ENCODE measurements at places on chromosomes 4 and X. TPM values are rescaled to one million over a fixed set of nuclear protein-coding genes. Genes with fewer than 3 reads are reported as not detected.

PABPC1L2A gene
- total RNA-seq, result not detected

- no peak for DNase-seq
These were observed 32.3 kb downstream of the CYBB start for GRCh38 chrX:37812110-37812509.

DNA sequence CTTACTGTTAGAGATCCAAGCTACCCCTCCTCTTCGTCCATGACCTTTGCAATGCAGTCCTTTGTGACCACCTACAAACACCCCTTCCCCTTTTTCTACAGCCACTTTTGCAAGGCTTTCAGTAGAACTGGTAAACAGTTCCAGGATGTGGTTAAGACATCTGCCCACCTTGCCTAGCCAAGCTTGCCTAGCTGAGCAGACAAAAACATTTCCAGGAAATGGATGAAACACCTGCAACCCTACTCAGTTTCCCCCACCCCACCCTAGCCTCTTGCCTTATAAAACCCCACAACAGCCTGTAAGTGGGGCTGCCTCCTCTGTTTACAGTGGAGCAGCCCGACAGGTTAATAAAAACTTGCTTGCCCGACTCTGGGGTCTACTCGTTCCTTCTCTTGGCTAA lies 133.8 kb downstream of the ZC4H2 start:
- DNase-seq, result no peak

GRCh38 chr4:180641495-180641894 lies 1601.7 kb upstream of the TENM3 start:
- DNase-seq, result no peak

- DNase-seq, result no peak
These were observed 75.4 kb upstream of the SPIN4 start for GRCh38 chrX:63426519-63426918.

DNA sequence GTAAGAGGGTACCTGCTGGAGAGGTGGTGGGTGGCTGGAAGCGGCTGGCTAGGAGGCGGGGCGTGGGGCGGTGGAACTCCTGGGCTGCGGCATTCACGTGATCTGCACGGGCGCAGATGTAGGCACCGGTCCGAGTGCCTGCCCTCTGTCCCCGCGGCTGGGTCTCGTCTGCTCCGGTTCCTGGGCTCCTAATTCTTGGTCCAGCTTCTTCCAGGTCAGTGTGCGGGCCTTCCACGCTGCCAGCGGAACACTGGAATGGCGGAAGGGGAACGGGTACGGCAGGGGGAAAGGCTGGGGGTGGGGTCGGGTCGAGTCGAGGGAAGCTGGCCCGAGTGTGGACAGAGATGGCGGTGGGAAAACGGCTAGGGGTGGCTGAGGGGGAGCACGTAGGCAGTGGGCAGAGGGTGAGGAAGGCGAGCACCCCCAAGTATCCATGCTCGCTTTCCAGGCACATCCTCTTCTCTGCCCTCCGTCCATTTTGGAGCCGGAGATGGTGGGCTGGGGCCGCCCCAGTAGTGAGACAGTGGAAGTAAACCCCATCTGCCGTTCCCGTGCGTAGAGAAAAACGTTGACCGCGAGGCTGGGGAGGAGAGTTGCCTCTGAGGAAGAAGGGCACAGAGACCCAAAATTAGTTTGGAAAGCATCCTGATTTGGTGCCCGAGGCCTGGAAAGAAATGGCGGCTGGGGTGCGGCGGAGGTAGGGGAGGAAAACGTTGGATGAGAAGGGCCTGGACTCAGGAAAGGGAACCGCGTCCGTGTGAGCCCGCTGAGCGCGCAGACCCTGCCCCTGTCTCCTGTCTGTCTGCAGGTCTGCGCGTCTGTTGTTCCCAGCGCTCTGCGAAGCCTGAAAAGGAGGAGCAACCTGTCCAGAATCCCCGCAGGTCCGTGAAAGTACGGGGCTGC lies at the start of gene TCEAL4:
Gene TCEAL4 (plus strand): TSS at position 105 of the 903 bp plus-strand sequence. CDS start 1,161 bp downstream, outside the sequence.
- peak; percentile 13 for DNase-seq

GIMD1 gene
- not detected for total RNA-seq

- DNase-seq, result peak; percentile 42
These were observed 328.2 kb downstream of the DKK2 start for GRCh38 chr4:106707776-106708463.

COL4A5 gene
- 123 TPM for total RNA-seq

GRCh38 chrX:36436361-36436760 lies 516.8 kb downstream of the CFAP47 start:
- DNase-seq, result no peak

DNA sequence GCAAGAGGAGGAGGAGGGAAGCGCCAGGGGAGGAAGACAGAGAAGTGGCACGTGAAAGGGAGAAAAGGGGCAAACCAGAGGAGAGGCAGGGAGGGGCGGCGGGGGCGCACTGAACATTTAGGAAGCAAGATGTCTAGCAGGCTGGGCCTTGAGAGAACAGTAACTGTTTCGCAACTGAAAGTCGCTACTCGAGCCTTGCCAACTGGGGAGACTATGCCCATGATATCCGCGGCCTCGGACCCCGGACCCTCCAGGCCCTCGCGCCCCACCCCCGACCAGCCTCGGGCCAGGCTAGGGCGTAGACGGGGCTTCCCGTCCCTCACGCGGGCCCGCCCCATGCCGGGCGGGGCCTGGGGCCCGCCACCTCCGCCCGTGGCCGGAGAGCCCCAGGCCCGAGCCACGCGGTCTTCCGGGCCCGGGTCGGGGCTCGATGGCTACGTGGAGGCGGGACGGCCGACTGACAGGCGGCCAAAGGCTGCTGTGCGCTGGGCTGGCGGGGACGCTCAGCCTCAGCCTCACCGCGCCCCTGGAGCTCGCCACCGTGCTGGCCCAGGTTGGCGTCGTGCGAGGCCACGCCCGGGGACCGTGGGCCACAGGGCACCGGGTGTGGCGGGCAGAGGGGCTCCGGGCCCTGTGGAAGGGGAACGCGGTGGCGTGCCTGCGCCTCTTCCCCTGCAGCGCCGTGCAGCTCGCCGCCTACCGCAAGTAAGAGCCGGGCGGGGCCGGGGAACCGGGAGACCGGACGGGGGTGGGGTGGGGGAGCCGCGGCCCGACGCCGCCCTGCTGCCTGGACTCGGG lies at the start of gene SLC25A43:
Gene SLC25A43 (plus strand): TSS at position 363 of the 798 bp plus-strand sequence. CDS start 68 bp downstream, at position 431.
- DNase-seq, result peak; percentile 11

GRCh38 chr4:108365551-108365950 lies 196.8 kb upstream of the LEF1 start:
- DNase-seq, result no peak

- no peak for DNase-seq
These were observed 248.8 kb downstream of the PRDM5 start for GRCh38 chr4:120673696-120674095.

RASL11B gene
- 1.1 TPM for total RNA-seq

DNA sequence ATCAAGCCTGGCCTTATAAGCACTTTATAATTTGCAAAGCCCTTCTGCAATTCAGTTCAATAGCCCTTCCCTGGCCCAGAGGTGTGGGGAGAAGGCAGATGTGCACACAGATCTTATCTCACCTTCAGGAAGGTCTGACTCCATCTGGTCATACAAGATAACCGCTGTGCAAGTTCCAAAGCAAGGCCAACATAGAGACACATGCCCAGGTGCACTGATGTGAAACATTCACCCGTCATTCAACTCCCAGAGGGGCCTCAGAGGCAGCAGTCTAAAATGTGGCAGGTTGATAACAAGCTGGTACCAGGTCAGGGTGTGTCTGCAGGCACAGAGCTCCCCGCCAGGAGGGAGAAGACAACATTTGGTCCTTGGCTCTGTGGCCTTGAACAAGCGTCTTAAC lies 10.9 kb upstream of the WFS1 start:
- DNase-seq, result no peak

GRCh38 chr4:118141240-118141639 lies 107.0 kb downstream of the NDST3 start:
- DNase-seq, result no peak

- peak; percentile 41 for DNase-seq
These were observed 51.2 kb upstream of the CHRNA9 start for GRCh38 chr4:40283968-40284367.

DNA sequence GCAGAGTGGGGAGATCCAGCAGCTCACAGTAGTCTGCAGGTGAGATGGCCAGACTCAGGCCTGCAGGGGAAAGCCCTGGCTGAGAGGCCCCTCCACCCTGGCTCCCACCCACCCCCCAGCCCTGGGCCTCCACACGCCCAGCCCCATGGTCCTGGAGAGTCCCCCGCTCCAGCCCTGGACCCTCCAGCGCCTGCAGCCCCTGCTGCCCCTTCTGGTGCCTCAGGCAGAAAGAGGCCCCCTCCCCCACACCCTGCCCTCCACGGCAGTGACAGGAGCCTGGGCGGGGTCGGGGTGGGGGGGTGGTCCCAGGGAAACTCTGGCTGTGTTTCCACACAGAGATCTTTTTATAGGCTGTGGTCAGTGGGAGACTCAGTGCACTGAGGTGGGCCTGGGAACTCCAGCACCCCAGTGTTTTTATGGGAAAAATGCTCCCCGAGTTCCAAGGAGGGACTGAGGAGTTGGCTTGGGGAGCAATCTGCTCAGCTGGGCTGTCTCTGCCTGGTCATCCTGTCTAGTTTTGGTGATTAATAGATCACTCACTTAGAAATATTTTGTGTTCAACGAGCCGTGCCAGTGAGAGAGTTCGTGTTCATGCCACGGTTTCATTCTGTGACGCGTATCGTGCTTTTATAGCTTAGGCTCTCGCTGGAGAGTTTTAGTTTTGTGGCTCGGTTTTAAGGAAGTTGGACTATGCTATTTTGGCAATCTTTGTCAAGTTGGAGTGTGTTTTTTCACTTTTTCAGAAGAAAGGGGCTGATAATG lies 53.1 kb upstream of the HGFAC start:
- DNase-seq, result peak; percentile 84

- peak; percentile 47 for DNase-seq
These were observed at the start of gene SPOCK3 for GRCh38 chr4:167234316-167234881. Gene SPOCK3, minus strand, starts transcription at chr4:167234494.

DNA sequence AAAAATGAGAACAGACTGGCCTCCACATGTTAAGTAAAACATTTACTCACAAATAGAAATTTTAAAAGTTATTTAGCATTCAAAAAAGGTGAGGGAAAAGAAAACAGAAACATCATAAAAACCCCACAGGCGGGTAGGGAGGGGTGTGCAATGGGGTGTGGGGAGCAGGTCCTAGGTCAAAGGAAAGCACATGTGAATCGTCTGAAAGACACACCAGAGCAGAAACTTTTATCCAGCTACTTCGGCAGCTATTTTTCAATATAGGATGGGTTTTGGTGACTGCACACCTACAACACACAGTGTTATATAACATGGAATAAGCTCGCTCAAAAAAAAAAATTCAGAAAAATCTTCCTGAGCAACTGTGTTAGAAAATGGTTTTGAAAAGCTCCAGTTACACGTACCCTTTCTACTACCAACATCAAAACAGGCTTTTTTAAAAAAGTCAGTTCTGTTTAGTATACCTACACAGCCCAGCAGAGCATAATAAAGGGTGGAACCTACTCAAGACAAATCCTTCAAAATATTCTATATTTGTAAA lies 1.6 kb downstream of the OTUD4 start:
- peak; percentile 8 for DNase-seq

DNA sequence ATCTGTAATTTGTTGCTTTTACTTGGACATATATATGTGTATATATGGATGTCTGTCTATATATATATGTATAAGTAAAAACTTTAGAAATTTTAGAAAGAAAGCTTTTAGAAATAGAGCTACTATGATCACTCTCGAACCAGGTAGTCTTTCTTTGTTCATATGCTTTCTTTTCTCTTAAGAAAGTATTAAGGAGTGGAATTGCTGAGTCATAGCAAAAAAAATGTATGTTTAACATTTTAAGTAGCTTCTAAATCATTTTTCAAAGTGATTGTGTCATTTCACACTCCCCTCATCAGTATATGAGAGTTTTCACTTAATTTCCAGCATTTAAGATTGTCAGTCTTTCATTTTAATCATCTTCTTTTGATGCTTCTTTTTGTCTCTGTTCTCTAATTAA lies 447.9 kb upstream of the TECRL start:
- no peak for DNase-seq

DNA sequence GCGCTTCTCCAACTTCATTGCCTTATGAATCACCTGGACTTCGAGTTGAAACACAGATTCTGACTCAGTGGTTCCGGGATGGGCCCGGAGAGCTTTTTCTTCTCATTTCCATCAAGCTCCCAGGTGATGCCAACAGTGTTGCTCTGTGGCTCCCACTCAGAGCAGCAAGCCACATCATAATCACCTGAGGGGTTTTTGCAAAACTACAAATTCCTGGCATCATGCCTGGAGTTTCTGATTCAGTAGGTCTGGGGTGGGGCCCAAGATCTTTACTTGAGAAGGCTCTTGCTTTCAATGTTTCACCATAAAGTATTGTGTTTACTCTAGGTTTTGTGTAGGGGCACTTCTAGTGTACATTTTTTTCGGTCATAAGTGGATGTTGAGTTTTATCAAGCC lies 7.0 kb downstream of the MTM1 start:
- DNase-seq, result peak; percentile 96

TENM3 gene
- total RNA-seq, result 47.1 TPM

DNA sequence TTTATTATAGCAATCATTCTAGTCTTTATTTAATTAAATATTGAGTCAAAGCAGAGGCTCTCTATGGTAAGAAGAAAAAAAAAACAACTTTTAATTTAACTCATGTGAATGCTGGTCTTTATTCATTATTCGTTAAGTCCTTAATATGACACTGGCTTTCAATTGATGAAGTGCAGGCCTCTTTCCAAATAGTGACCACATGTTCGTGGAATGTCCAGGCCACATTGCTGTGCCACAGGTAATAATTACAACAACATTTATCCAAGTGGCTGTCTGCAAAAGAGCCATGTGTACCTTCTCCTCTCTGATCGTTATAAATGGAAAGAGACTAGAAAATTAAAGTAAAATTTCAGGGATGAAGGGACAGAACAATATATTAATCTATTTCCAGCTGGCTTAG lies 220.1 kb upstream of the PABPC4L start:
- DNase-seq, result no peak

GRCh38 chr4:166895771-166896170 lies 338.5 kb downstream of the SPOCK3 start:
- no peak for DNase-seq

DNA sequence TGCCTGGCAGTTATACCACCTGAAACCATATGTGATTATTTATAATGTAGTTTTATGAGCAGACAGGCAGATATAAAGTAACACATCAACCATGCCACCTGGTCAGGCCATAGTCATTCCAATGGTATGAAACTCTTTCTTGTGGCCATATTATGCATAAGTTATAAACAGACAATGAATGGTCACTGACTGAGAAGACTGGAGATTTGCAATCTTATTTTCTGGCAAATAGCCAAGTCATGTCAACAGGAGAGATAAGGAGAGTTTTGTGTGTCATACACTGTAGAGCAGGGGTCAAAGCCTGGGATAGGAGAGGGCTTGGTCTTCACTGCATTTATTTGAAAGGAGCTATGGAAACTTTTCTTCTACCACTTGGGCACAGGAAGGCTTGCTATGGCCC lies 29.5 kb downstream of the SORBS2 start:
- peak; percentile 81 for DNase-seq

GRCh38 chrX:131330735-131331134 lies 41.6 kb upstream of the IGSF1 start:
- DNase-seq, result no peak
